T-helper 17 cell (primary cell): ENCODE measurements at places on chromosomes 3 and 15. TPM values are rescaled to one million over a fixed set of nuclear protein-coding genes. Genes with fewer than 3 reads are reported as not detected.

Gene SKOR1
- total RNA-seq, result 2.2 TPM

Gene CHRM5
- not detected for total RNA-seq

Gene GATA2
- 4.0 TPM for total RNA-seq

Gene CHRD
- total RNA-seq, result not detected

Gene PLAAT1
- 3.8 TPM for total RNA-seq

Gene NPAP1
- total RNA-seq, result not detected

Gene GRK7
- total RNA-seq, result 0.18 TPM

Gene SLC12A1
- not detected for total RNA-seq

Gene WDR93
- total RNA-seq, result 0.18 TPM

Gene ACTC1
- not detected for total RNA-seq

Gene GPR160
- total RNA-seq, result 2.3 TPM

GRCh38 chr3:108090049-108090700 lies 656 bp downstream of the CD47 start:
- no peaks in the 10 kb centered on the region for H3K27me3 ChIP-seq
- H3K27ac ChIP-seq, result peak overlapping the region; percentile 98
- peak; percentile 29 for DNase-seq
- H3K36me3 ChIP-seq, result peaks cover 5% of the 10 kb centered on the region
- peak overlapping the region; percentile 98 for H3K4me3 ChIP-seq

DNA sequence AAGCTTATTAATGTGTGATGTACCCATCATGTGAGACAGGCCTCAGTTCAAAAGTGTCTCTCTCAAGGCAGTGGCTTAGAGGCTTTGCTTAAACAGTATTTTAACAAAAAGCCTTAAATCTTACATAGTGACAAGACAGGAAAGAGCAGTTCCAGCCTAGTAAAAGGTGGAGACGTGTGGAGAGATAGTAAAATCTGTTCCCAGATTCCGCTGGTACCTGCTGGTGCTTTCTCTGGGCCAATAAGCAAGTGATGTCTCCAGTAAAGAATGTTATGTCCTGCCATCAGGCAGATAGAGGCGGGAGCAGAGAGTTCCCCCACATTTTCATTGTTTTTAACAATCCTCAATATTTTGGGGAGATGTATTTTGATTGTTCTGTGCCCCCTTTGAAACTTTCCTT lies 135.0 kb downstream of the VPS8 start:
- H3K36me3 ChIP-seq, result peaks cover 16% of the 10 kb centered on the region
- H3K4me1 ChIP-seq, result peaks cover 2% of the 10 kb centered on the region
- H3K27ac ChIP-seq, result no peak overlapping the region
- H3K4me3 ChIP-seq, result no peak overlapping the region
- DNase-seq, result no peak
- no peaks in the 10 kb centered on the region for H3K27me3 ChIP-seq

DNA sequence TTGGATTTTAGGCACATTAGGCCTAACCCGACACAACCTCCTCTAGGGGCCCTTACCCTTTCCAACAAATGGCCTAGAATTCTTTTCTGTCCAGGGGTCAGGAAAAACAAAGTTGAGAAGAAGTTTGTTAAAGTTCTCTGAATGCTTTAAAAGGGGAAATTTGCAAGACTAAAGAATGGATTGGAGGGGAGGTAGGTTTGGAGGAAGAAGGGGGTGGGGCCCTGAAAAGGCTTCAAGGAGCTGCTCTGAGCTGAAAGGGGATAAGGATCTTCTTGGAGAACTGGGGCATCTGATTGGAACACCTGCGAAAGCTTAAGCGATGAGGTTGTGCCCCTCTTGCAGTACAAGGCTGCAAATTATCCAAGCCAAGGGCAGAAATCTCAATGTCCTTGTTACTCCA lies 3.9 kb upstream of the SENP2 start:
- no peak overlapping the region for H3K4me3 ChIP-seq
- H3K27ac ChIP-seq, result no peak overlapping the region
- no peak for DNase-seq
- H3K4me1 ChIP-seq, result peaks cover 13% of the 10 kb centered on the region
- no peaks in the 10 kb centered on the region for H3K36me3 ChIP-seq
- peaks cover 4% of the 10 kb centered on the region for H3K27me3 ChIP-seq

DNA sequence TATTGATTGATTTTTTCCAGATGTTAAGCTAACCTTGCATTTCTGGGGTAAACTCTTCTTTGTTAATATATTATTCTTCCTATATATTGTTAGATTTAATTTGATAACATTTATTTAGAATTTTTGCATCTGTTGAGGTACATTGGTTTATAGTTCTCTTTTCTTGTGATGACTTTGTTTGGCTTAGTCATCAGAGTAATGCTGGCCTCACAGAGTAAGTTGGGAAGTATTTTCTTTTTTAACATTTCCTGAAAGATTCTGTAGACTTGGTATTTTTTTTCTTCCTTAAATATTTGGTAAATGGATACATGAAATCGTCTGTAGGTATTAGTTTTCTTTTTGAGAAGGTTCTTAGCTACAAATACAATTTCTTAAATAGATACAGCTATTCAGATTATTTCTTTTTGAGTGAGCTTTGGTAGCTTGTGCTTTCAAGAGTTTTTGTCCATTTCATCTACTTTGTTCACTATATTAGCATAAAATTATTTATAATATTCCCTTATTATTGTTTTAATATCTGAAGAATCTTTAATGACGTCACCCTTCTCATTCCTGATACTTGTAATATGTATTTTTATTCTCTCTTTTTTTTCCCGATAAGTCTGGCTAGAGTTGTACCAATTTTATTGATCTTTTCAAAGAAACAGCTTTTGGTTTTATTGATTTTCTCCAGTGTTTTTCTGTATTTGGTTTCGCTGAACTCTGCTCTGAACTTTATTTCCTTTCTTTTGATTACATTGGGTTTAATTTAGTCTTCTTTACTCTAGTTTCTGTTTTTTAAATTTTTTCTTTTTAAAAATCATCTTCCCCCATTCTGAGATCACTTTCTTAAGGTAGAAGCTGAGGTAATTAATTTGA lies 6.5 kb upstream of the HPS3 start:
- H3K4me3 ChIP-seq, result no peak overlapping the region
- peaks cover 29% of the 10 kb centered on the region for H3K27me3 ChIP-seq
- peaks cover 9% of the 10 kb centered on the region for H3K4me1 ChIP-seq
- peaks cover 10% of the 10 kb centered on the region for H3K36me3 ChIP-seq
- no peak for DNase-seq

DNA sequence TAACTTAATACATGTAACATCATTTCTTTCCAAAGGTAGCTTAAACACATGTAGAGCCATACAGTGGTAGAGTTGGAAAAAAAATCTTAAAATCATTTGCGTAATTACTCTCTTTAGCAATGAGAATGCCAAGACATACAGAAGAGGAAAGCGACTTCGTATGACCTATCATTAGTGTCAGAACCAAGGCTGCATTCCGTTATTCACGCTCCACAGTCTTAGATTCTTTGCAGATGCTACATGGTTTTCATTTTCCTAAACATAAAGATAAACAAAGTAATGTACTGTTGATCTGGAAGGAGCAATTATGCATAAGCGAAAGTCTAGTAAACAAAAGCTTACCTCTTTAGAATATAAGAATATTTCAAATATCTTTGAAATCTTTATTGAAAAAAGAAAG lies 410.3 kb upstream of the TPRG1 start:
- no peak overlapping the region for H3K27ac ChIP-seq
- no peak for DNase-seq
- no peaks in the 10 kb centered on the region for H3K36me3 ChIP-seq
- H3K4me1 ChIP-seq, result no peaks in the 10 kb centered on the region
- H3K27me3 ChIP-seq, result no peaks in the 10 kb centered on the region
- H3K4me3 ChIP-seq, result no peak overlapping the region

DNA sequence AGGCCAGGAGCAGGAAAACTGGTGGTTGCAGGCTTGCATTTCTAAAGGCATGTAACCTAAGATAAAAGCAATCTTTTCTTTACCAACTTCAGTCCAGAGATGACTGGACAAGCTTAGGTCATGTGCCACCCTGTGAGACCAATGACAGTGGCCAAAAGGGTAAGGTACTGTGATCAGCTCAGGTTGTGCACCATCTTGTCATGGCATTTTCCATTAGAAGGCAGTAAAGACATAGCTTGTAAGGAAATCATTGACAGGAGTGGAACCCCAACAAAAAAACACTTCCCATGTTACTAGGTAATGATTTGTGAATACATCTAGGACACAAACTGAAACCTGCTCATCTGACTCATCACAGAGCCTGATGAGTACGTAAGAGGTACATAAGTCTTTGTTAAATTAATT lies 35.2 kb downstream of the SSR3 start:
- peaks cover 6% of the 10 kb centered on the region for H3K27me3 ChIP-seq
- no peak overlapping the region for H3K27ac ChIP-seq
- H3K36me3 ChIP-seq, result peaks cover 2% of the 10 kb centered on the region
- DNase-seq, result no peak

- peak overlapping the region; percentile 25 for H3K4me3 ChIP-seq
- peak overlapping the region; percentile 79 for H3K27ac ChIP-seq
- H3K27me3 ChIP-seq, result no peaks in the 10 kb centered on the region
- no peaks in the 10 kb centered on the region for H3K36me3 ChIP-seq
These were observed 21.3 kb downstream of the EFCC1 start for GRCh38 chr3:129022114-129023007.

DNA sequence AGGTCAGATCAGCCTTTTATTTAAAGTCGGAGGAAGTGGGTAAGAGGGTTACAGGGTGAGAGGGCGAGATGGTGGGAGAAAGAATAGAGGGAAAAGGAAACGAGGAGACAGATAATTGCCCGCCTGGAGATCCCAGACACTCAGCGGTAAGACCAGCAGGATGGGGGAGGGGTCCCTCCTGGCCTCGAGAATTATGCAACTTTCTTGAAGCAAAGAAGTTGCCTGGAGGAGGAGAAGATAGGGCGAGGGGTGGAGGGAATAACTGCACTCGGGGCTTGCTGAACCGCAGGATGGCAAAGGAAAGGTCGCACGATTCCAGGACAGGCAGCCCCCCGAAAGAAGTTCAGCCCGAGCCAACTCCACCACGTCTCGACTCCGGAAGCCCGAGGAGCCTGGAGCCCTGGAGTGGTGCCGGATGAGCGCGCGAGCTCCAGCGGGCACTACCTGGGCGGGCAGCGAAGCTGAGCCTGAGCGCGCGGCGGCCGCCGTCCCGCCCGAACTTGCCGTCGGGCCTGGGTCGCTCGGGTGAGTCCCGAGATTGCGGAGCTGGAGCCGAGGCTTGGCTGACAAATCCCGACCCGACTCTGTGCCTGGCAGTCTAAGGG lies 402 bp downstream of the WWTR1 start:
- no peak overlapping the region for H3K27ac ChIP-seq
- peaks cover 10% of the 10 kb centered on the region for H3K4me1 ChIP-seq
- no peak for DNase-seq
- H3K27me3 ChIP-seq, result peaks cover 61% of the 10 kb centered on the region

GRCh38 chr3:64361962-64362735 lies 136.9 kb upstream of the PRICKLE2 start:
- no peak for DNase-seq
- peaks cover 24% of the 10 kb centered on the region for H3K27me3 ChIP-seq
- H3K27ac ChIP-seq, result no peak overlapping the region
- no peak overlapping the region for H3K4me3 ChIP-seq

DNA sequence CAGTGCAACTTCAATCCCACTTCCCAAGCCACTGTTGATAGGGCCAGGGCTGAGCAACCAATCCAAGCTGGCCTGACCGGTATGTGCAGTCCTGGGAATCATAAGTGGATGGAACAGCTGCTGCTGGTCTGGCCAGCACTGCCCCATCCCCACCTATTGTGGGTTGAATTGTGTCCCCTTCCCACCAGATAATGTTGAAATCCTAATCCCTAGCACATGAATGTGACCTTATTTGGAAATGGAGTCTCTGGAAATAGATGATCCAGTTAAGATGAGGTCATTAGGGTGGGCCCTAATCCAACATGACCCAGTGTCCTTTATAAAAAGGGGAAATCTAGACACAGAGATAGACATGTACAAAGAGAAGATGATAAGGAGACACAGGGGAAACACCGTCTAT lies 13.7 kb upstream of the PDIA5 start:
- no peak overlapping the region for H3K27ac ChIP-seq
- H3K27me3 ChIP-seq, result peaks cover 46% of the 10 kb centered on the region
- H3K4me1 ChIP-seq, result no peaks in the 10 kb centered on the region
- DNase-seq, result no peak
- H3K36me3 ChIP-seq, result peaks cover 4% of the 10 kb centered on the region

- no peak for DNase-seq
- no peaks in the 10 kb centered on the region for H3K36me3 ChIP-seq
- H3K27ac ChIP-seq, result no peak overlapping the region
- peaks cover 62% of the 10 kb centered on the region for H3K27me3 ChIP-seq
- no peaks in the 10 kb centered on the region for H3K4me1 ChIP-seq
- H3K4me3 ChIP-seq, result no peak overlapping the region
These were observed 76.9 kb upstream of the ST8SIA2 start for GRCh38 chr15:92316586-92317295.

GRCh38 chr3:152538518-152538917 lies 269.8 kb downstream of the MBNL1 start:
- H3K27ac ChIP-seq, result no peak overlapping the region
- no peak overlapping the region for H3K4me3 ChIP-seq
- peaks cover 21% of the 10 kb centered on the region for H3K27me3 ChIP-seq
- DNase-seq, result no peak
- H3K4me1 ChIP-seq, result no peaks in the 10 kb centered on the region

DNA sequence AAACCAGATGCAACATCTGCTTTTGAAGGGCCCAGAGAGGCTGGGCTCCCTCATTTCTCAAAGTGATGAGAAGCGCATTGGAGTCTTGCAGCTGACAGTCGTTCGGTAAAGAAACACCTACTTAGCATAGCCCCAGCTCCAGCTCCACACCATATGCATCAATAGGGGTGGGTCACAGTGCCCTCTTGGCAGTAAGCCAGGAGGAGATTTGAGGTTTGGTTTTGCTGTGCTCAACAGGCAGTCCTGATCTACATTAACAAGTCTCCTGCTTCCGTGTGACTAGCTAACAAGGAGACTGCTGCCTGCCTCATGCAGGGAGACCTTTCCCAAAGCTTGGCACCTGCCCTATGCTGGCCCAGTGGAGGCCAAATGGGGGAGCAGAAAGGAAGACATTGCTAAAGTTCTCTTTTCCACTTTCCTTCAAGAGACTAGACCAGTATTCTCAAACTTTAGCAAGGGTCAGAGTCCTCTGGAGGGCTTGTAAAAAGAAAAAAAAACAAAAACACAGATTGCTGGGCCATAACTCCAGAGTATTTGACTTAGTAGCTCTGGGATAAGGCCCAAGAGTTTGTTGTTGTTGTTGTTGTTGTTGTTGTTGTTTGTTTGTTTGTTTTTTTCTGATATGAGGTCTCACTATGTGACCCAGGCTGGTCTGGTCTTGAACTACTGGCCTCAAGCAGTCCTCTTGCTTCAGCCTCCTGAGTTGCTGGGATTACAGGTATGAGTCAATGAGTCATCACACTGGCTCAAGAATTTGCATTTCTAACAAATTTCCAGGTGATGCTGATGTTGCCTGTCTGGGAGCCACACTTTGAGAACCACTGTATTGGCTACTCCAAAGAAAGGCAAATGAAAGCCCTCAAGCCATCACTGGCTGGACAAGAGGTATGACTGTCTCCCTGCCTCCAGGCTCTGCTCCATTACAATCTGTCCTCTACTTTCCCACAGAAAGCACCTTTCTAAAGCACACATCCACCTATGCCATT lies 294.9 kb downstream of the RORA start:
- no peak overlapping the region for H3K4me3 ChIP-seq
- peak overlapping the region; percentile 8 for H3K27ac ChIP-seq

- DNase-seq, result no peak
- H3K4me3 ChIP-seq, result no peak overlapping the region
- H3K36me3 ChIP-seq, result no peaks in the 10 kb centered on the region
- H3K27ac ChIP-seq, result no peak overlapping the region
- no peaks in the 10 kb centered on the region for H3K4me1 ChIP-seq
These were observed 13.7 kb upstream of the U2SURP start for GRCh38 chr3:142987707-142988106.
